ENCODE measurements at places on chromosomes 11 and 22.

DNA sequence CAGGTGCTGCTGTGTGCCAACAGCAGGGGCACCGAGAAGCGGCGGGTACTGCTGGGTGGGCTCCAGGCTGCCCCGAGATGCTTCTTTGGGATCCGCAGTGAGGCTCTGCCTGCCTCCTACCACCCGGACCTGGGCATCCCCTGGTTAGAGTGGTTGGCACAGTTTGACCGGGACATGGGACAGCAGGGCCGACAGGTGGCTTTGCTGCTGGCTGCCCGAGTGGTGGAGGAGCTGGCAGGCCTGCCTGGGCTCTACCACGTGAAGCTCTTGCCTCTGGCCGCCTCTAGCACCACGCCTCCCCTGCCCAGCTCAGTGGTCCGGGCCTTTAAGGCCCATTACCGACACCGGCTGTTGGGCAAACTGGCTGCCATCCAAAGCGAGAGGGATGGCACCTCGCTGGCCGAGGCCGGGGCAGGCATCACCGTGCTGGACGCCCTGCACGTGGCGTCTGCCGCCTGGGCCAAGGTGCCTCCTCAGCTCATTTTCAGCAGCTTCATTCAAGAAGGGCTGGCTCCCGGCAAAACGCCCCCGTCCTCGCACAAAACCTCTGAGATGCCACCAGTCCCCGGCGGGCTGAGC lies 1.9 kb downstream of the TIGD3 start:
- peak; percentile 87 for DNase-seq

- no peak for DNase-seq
These were observed 19.2 kb downstream of the EIF3M start for GRCh38 chr11:32602657-32603415.

DNA sequence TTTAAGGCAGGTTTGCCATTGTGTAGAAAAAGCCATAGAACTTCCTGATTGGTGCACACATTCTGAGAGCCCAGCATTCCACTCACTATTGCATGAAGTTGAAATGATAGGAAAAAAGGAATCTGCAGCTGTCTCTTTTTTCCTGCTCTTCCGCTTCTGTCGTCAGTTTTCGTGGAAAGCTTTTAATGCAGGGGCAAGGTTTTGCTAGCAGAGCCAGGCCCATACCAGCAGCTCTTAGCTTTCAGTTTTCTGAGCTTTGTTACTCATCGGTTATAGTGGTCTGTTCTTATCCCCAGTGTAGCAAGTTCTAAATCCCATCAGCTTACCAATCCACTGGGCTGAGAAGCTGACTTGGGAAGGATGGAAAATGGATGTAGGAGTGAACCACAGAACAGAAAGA lies 162.9 kb upstream of the TTC12 start:
- DNase-seq = no peak

DNA sequence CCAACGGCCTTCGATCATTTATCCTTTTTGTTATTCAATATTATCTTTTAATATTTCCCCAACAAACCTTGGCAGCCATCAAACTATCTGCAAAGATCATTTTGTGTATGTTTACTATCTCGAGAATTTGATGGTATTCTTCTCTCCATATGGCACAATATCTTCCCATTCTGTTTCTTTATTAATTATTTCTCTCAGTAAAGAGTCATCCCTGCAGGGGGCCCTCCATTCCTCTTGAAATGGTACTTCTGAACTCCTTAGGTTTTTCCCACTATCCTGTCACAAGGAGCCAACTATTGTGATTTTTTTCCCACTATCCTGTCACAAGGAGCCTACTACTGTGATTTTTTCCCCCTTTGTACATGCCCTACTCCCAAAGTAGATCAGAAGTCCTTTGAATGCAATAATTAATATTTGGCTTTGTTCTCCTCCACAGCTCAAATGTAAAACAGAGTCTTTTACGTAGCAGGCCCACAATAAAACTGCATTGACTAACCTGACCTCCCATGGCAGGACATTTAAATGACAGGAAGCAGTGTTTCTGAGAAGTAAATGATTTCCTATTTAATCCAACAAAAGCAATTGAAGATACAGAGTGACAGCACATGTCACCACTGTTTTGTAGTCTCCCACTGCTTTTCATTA lies 43.3 kb downstream of the PDGFD start:
- no peak for DNase-seq

DNA sequence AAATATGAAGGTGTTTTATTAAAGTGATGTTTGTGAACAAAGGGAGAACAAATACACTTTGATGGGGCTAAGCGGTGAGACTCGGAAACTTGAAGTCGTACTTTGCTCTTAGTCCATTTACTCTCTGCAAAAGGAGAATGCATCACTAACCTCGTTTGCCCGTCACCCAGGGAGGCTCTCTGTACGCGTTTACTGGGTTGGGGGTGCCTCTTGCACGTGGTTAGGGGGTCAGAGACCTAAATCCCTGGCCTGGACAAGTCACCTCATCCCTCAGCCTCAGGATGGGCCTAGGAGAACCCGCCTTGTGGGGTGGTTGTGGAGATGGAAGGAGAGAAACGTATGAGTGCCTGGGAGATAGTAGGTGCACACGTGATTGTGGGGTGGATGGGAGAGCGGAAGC lies 803 bp upstream of the IFT27 start:
- no peak for DNase-seq

GRCh38 chr11:82680252-82680651 lies 53.4 kb downstream of the FAM181B start:
- DNase-seq = no peak

- no peak for DNase-seq
These were observed 12.2 kb downstream of the BCL9L start for GRCh38 chr11:118913411-118914125.

- no peak for DNase-seq
These were observed 68.4 kb downstream of the TRAF6 start for GRCh38 chr11:36441610-36442208.

GRCh38 chr22:37967637-37968451 lies 14.3 kb downstream of the POLR2F start:
- no peak for DNase-seq

DNA sequence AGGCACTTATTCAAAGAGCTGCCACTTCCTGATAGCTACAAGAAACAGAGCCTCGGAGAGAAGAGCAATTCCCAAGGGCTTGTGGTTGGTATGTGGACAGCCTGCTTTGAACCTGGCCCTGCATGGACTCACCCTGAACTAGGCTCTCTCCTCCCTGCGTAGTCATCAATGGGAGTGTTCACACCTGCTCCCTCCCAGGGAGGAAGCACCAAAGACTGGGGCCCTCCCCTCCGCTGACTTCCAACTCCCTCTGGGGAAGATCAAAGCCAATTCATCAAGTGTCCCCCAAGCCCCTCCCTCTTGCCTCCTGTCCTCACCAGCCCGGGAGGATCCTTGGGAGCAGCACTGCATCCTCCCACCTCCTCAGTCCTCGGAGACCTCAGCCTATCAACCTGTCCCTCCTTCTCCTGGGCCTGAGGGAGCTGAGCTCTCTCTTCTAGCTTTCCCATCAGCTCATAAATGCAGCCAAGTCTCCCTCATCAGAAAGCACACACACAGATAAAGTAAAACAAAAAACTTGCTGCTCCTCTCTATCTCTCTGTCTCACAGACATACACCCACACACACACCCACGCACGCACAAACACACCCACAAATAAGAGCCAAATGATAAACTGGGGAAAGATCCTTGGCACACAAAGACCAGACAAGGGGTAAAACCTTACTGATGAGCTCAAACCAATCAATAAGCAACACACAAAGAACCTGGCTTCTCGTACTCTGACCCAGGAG lies 3.3 kb downstream of the A4GALT start:
- no peak for DNase-seq

- peak; percentile 33 for DNase-seq
These were observed 344 bp downstream of the IFT27 start for GRCh38 chr22:36775586-36775963.

DNA sequence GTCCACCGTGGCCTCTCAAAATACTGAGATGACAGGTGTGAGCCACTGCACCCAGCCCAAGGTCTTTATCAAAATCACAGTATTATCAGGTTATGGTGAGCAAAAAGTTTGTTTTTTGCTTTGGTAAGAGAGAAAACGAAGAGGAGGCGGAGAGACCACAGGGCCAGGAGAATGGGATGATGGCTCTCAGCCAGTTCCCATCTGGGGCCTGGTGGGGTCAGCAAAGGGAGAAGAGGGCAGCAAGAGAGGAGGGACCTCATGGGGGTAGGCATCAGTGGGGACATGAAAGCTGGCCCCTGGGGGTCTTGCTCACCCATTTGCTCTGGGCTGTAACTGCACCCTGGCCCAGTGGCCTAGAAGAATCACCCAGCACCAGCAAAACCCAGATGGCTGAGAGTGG lies 190.2 kb downstream of the SHANK2 start:
- DNase-seq = no peak

GRCh38 chr22:21796863-21797262 lies 61.3 kb upstream of the YPEL1 start:
- DNase-seq = no peak

DNA sequence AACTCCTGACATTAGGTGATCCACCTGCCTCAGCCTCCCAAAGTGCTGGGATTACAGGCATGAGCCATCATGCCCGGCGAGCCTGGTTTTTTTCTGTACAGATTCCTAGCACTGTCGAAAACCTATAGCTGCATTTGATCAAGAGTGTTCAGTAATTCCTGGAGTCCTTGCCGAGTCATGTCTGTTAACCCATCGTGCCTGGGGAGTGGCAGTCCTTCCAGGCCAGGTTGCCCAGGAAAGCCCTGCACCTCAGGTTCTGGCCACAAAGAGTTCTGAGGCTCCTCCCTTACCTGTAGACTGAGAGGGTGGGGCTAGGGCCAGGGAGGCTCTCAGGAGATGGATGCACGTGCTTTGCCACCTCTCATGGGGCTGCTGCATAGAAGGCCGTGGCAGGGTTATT lies 17.0 kb downstream of the YDJC start:
- no peak for DNase-seq

Measured in psoas muscle (tissue), 8 donors.